ENCODE measurements at places on chromosomes 12 and 14. TPM values are rescaled to one million over a fixed set of nuclear protein-coding genes. Genes with fewer than 3 reads are reported as not detected.

The AMDHD1 gene
- 2.4 TPM for total RNA-seq

The SERPINA10 gene
- not detected for total RNA-seq

The SLC2A13 gene
- total RNA-seq = 3.6 TPM

The ACSM4 gene
- total RNA-seq = not detected

The SERPINA12 gene
- total RNA-seq = not detected

The CNTN1 gene
- total RNA-seq = 35.1 TPM

The APOF gene
- total RNA-seq = not detected

The TMEM121 gene
- total RNA-seq = 10.8 TPM

The FGF23 gene
- total RNA-seq = not detected

The GNB3 gene
- 1.5 TPM for total RNA-seq

The IL31 gene
- total RNA-seq = not detected

The PLEKHG7 gene
- not detected for total RNA-seq

The SIRT4 gene
- total RNA-seq = 0.71 TPM

The FAM161B gene
- 1.5 TPM for total RNA-seq

The TEX52 gene
- total RNA-seq = not detected

The KRT3 gene
- total RNA-seq = not detected

The HOXC11 gene
- total RNA-seq = 0.64 TPM

The RND1 gene
- 5.8 TPM for total RNA-seq

The PPM1A gene
- 34.8 TPM for total RNA-seq

The CTSG gene
- not detected for total RNA-seq

The ZNF605 gene
- 4.3 TPM for total RNA-seq

The RPGRIP1 gene
- 0.26 TPM for total RNA-seq

The DPPA3 gene
- total RNA-seq = not detected

The TEX22 gene
- 0.20 TPM for total RNA-seq

The NEUROD4 gene
- not detected for total RNA-seq

The PLA2G1B gene
- not detected for total RNA-seq

The MRPS35 gene
- 85.6 TPM for total RNA-seq

The TMEM229B gene
- 0.19 TPM for total RNA-seq

The KRT80 gene
- 46.2 TPM for total RNA-seq

The KLRB1 gene
- not detected for total RNA-seq

The GPR137C gene
- total RNA-seq = 0.06 TPM

The ZC2HC1C gene
- 4.1 TPM for total RNA-seq

The PLEKHD1 gene
- total RNA-seq = 0.03 TPM

The PIP4K2C gene
- total RNA-seq = 42.1 TPM

The STAB2 gene
- total RNA-seq = not detected

The CCDC175 gene
- not detected for total RNA-seq

The ITPK1 gene
- total RNA-seq = 56.4 TPM

The SLC6A12 gene
- total RNA-seq = 1.3 TPM

The VRTN gene
- not detected for total RNA-seq

The ACSS3 gene
- not detected for total RNA-seq

The MIPOL1 gene
- total RNA-seq = 3.0 TPM

The SRGAP1 gene
- total RNA-seq = 11.1 TPM

The SYCP3 gene
- total RNA-seq = not detected

The IL22 gene
- not detected for total RNA-seq

The TUNAR gene
- not detected for total RNA-seq

The KRT74 gene
- not detected for total RNA-seq

The HPD gene
- 1.3 TPM for total RNA-seq

The OAS1 gene
- total RNA-seq = 29.0 TPM

The FGD6 gene
- 10.6 TPM for total RNA-seq

The KRT7 gene
- total RNA-seq = 5,579 TPM

The INSM2 gene
- not detected for total RNA-seq

The CPNE6 gene
- not detected for total RNA-seq

The CLSTN3 gene
- total RNA-seq = 16.0 TPM

The RGS6 gene
- total RNA-seq = not detected
